ENCODE measurements at places on chromosomes 11 and 22. TPM values are rescaled to one million over a fixed set of nuclear protein-coding genes. Genes with fewer than 3 reads are reported as not detected.

DNA sequence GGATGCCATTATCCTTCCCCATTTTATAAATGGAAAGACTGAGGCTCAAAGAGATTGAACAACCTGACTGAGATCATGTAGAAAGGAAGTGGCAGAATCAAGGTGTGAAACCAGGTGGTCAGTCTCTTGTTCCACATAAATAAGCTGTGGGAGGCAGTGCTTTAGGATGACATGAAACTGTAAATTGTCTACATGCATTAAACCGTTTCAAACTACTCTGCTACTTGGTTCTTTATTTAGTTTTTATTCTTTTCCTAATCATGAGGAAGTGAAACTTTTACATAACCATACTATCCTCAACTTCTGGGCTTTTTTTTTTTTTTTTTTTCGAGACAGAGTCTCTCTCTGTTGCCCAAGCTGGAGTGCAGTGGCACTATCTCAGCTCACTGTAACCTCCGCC, 34.9 kb downstream of the CADM1 start:
- DNase-seq: no peak

MB gene
- 2.7 TPM for total RNA-seq

NXPE2 gene
- total RNA-seq: not detected

GRCh38 chr11:47408598-47409439, 429 bp downstream of the SLC39A13 start:
- no peak for DNase-seq

DNA sequence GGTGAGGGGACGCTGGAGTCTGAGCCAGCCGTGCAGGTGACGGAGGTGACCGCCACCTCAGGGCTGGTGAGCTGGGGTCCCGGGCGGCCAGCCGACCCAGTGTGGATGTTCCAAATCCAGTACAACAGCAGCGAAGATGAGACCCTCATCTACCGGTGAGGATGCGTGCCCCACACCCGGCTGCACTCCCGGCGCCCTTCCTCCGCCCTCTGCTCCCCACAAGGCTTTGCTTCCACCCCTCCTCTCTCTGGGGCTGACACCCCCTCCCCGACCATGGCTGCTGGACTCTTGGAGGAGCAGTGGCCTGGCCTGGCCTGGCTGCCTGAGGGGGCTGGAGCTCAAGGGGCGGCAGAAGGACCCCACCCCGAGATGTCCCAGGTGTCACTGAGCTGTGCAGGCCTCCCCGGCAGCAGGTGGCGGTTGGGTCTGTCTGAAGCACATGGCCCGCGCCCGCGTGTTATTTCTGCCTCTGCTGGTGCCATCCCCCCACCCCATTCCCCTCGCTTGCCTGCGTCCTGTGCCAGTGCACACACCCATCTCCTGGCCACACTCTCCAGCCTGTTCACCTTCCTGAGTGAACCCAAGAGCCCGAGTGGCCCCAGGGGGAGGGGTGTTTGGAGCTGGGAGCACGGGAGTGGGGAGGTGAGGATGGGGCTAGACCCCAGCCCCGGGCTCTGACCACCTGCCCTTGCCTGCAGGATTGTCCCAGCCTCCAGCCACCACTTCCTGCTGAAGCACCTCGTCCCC, 2.2 kb downstream of the LRFN4 start:
- peak; percentile 56 for DNase-seq

TESMIN gene
- total RNA-seq: 1.4 TPM

GRCh38 chr11:15969281-15969680, 387.1 kb downstream of the SOX6 start:
- no peak for DNase-seq

- DNase-seq: no peak
Measured at GRCh38 chr11:107370390-107370789, 87.2 kb downstream of the CWF19L2 start.

SAA1 gene
- total RNA-seq: not detected

TTC12 gene
- total RNA-seq: 5.3 TPM

C11orf42 gene
- not detected for total RNA-seq

- DNase-seq: no peak
Measured at GRCh38 chr11:117803896-117804295, 6.9 kb upstream of the DSCAML1 start.

DNA sequence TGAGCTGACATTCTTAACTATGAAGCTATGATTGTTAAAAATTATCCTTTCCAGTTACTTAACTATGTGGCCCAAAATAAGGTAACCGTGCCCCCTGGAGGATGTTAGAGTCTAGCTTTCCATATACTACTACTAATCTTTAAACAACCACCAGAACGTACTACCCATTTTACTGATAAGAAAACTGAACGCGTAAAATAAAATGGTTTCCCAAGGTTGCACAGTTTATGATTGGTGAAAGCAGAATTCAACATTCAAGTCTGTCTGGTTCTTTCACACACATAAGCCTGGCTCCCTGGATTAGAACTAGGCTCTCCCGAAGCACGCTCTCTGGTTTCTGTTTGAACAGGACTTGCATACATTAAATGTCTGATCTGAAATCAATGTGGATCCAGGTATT, 437.8 kb upstream of the CCDC90B start:
- peak; percentile 56 for DNase-seq

EML3 gene
- total RNA-seq: 166 TPM

GRCh38 chr22:42152661-42153270, 22.2 kb upstream of the CYP2D6 start:
- DNase-seq: no peak

DNA sequence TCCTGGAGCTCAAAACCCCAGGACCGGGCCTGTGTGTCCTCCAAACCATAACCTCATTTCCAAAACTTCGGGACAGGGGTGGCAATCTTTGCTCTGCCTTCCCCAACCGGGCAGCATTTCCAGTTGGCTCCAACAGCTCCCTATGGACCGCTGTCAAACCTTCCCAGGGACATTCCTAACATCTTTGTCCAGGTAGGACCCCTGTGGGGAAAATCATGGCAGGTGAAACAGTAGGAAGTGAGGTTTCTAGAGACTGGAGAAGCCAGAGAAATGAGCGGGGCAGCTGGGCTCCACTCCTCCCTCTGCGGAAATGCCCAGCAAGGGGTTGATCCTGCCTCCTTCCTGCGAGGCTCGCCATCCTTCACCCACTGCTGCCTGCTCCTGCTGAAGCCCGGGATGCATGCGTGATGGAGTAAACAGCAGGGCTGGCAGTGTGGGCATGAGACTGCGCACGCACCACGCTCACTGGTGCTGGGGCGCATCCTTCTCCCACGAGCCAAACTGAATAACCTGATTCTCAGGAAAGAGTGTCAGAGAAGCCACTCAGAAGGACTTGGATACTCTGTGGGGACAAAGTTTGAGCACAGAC, 136.4 kb downstream of the BUD13 start:
- no peak for DNase-seq

DNA sequence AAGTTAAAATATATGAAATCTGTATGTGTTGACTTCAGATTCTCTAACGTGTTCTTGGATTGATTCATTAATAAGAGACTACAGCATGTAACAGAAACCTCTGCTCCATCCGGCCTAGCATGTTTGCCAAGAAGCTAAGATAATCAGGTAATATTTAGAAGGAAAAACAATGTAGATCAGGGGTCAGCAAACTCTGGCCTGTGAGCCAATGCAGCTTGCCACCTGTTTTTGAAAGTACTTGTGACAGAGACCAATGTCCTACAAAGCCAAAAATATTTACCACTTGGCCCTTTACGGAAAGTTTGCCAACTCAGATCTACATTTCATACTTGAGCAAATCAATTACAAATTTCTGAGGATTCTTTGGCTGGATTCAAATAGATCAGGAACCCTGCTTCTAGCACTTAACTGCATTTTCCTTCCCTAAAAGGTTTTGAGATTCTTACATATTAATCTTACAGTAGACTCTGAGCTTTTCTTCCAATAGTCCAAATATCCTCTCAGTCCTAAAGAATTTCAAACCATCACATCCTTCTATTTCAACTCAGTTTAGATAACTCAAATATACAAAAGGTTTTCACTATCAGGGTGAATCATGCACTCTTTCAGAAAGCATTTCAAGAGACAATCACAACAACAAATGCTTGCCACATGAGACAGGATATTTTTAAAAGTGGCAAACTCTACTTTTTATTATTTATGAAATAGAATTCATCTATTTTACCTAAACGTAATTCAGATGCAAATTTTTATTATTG, 29.5 kb downstream of the APOL5 start:
- no peak for DNase-seq

DNA sequence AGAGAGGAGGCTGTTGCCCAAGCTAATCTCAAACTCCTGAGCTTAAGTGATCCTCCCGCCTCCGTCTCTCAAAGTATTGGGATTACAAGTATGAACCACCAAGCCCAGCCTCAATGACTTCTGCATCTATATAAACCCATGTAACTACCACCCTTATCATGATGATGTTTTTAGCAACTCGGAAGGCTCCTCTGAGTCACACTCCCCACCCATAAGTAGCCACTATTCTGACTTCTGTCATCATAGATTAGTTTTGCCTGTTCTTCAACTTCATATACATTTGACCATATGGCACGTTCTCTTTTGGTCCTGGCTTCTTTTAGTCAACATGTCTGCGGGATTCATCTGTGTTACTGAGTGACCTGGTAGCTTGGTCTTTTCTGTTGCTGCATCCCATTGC, 6.4 kb upstream of the FOSL1 start:
- no peak for DNase-seq

TMEM123 gene
- total RNA-seq: 243 TPM

PRRG4 gene
- total RNA-seq: 0.85 TPM

GRCh38 chr22:27630754-27631153, 170.8 kb downstream of the MN1 start:
- DNase-seq: no peak

DNA sequence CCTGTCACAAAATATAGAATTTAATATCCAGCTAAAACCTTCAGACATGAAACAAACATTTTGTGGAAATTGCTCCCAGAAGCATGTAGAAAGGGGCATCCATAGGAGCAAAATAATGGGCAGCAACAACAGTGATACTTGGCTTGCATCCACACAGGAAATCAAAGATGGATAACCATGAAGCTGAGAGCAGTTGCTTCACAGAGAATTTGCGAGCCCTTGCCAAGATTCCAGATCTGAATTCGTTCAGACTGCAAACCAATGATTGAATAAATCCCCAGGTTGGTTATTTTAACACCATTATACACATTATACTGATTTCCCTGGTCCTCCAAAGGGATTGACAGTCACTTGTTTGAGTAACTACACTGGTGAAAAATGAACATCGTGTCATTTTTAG, 15.6 kb upstream of the OR51L1 start:
- DNase-seq: no peak

GRCh38 chr22:23156286-23156685, 11.0 kb downstream of the RAB36 start:
- DNase-seq: no peak

- DNase-seq: no peak
Measured at GRCh38 chr11:109553284-109553683, 131.3 kb downstream of the C11orf87 start.

MFRP gene
- not detected for total RNA-seq

DNA sequence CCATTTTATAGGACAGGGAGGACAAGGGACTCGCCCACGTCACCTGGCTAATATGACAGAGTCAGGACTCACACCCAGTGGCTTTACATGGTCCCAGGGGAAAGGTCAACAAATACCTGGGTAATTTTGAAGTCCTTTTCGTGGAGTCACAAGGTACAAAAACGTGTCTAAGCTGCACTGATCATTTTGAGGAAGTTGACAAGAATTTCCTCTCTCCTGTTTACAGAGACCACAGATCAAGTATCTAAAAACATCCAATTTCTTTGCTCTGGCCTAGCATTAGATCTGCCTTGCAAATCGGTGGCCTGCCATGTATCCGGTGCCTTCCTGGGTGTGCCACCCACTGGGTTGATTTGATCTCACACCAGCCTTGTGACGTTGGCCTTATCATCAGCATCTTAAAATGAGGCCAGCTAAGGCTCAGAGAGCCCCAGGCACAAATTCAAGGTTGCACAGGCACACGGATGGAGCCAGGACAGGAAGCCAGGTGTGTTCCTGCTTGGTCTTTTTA, 17.6 kb downstream of the GDPD5 start:
- peak; percentile 77 for DNase-seq
